CD8-positive, alpha-beta T cell (primary cell): ENCODE measurements at places on chromosomes 2 and 18.

- peak; percentile 81 for DNase-seq
These were observed 1.4 kb downstream of the PHLPP1 start for GRCh38 chr18:62716619-62717168.

DNA sequence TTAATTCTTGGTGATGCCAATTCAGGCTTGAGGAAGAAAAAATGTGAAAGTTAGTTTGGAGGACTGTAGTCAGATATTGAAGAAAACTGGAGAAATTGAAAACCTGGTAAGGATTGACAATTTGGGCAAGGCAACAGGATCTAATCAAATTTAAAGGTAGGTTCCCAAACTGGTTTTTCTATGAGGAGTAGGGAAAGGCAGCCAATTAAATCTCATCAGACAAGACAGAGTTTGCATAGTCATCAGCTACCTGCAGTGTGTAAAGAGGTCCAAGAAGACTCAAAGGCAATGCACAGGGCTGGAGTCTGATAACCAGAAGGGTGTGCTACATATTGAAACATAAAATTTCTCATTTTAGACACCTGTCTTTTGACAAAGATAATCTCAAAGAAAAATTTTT is 16.0 kb upstream of the CAB39 start:
- no peak for DNase-seq

- DNase-seq, result no peak
These were observed 34.9 kb downstream of the PLCL1 start for GRCh38 chr2:197839327-197839726.

DNA sequence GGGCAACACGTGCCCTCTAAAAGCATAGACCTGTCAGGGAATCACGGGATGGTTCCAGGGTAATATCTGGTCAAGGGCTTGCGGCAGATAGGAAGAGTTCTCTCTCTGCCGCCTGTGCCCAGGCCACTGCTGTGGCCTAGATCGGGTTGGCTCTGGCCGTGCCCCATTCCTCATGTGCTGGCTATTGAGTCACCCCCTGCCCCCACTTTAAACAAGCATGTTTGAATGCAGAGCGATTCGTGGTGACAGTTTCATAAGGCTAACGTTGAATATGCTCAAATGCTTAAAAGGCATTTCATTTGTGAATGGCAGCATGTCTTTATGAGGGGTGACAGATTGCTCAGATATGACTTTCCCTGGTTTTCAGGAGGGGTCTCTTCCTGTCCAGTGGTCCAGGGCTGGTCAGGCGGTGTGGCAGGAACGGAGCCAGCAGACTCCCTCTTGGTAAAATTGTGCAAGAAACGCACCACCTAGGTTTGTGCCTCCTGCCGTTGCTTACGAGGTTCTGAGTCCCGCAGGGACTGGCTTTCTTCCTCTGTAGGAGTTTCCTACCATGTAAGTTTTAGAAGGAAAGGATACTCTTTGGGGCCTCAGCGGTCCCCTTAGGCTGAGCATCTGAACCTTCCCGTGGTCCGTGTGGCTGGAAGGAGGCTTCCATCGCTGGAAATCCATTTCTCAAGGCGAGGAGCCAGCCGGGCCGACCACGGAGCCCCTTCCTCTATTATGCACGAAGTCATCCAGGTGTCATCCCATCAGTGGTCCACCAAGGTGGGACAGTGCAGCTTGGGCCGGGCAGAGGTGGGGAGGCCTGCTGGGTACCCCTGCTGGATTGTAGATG is 50.2 kb downstream of the AGAP1 start:
- no peak for DNase-seq

- no peak for DNase-seq
These were observed 75.8 kb downstream of the PHLPP1 start for GRCh38 chr18:62790871-62791772.

DNA sequence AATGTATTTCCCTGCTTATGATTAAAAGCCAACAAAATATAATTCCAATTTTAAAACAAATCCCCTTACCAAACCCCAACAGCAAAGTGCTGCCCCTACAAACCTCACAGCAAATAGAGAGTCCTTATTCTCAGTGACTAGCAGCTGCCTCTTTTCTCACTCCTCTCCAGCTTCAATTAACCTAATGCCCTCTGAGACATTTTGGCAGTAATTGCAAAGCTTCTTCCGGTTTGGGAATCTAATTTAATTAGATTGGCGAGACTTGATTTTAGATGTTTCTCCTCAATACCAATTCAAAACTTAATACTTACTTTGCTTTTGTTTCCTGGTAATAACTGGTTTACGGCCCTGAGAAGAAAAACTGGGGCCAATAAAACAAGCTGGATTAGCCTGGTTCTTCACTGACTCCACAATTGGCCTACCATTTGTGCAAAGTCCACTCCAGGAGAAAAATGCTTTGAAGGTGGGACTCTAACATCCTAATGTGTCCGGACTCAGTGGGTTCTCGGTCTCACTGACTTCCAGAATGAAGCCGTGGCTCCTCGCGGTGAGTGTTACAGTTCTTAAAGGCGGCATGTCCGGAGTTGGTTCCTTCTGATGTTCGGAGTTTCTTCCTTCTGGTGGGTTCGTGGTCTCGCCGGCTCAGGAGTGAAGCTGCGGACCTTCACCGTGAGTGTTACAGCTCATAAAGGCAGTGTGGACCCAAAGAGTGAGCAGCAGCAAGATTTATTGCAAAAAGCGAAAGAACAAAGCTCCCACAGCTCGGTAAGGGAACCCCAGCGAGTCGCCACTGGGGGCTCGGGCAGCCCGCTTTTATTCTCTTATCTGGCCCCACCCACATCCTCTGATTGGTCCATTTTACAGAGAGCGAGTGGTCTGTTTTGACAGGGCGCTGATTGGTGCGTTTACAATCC is 52.8 kb downstream of the SLC35F5 start:
- DNase-seq, result no peak

- DNase-seq, result no peak
These were observed 144.5 kb downstream of the LAMA3 start for GRCh38 chr18:23833714-23834113.

DNA sequence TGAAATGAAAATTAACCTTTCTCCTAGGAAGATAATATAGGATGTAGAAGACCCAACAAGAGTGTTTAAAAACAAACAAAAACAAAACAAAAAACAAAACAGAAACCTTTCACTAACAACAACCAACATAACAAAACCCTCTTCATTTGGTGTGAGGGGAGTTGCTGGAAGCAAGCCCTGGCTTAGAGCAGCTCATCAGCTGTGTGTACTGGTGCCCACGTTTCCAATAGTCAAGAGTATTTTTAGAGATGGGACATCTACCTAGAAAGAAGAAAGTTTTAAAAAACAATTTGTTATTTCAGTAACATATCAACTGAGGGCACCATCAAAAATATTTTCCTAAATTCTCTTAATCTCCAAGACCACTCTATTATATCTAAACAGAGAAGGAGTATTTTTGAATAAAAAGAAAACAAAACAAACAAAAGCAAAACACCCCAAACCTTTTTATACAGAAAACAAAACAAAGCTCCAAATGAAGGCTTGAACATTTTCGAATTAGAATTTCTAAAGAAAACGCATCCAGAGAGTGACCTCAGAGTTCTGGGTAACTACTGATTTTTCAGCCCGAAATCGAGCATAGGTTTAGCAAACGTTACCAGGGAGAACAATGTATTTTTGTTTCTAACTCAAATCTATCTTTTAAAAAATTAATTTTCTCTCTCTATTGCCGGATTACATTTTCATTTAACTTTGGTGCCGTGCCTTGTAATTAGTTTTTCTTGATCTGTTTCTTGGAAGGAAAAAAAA is 134.6 kb downstream of the INSIG2 start:
- DNase-seq, result no peak

DNA sequence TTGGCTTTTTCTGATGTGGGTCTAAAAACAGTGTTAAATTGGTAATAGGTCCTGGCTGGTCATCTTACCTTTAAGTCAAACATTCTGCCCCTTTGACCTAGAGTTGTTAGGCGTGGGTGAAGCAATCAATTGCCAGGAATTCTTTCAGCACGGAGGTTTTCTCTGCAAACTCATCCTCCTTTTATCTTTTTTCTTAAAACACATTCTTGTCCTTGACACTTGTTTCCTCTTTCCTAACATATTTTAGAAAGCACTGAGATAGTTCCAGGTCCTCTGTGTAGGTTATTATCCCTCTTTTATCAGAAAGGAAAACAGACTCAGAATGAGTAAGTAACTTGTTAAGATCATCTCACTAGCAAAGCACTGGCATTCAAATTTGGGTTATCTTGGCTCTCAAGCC is 18.6 kb upstream of the AP1S3 start:
- no peak for DNase-seq

GRCh38 chr2:101949304-101949703 is 42.5 kb upstream of the IL1R2 start:
- no peak for DNase-seq

DNA sequence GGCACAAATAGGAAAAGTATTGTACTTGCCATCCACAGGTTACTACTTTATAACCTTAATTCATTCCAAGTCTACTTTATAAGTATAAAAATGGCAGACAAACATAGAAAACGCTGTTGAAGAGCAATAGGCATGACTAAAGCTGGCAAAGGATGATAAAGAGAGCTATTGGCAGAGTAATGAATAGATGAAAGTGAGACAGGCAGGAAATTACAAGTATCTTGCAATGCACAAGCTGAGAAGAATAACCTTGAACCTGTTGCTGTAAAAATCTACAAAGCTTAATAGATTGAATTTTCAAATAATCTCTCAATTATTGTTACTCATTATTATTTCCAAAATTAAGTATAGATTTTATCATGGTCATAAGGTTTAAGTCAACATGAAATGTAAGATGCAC is 8.8 kb downstream of the PELI1 start:
- DNase-seq, result no peak

DNA sequence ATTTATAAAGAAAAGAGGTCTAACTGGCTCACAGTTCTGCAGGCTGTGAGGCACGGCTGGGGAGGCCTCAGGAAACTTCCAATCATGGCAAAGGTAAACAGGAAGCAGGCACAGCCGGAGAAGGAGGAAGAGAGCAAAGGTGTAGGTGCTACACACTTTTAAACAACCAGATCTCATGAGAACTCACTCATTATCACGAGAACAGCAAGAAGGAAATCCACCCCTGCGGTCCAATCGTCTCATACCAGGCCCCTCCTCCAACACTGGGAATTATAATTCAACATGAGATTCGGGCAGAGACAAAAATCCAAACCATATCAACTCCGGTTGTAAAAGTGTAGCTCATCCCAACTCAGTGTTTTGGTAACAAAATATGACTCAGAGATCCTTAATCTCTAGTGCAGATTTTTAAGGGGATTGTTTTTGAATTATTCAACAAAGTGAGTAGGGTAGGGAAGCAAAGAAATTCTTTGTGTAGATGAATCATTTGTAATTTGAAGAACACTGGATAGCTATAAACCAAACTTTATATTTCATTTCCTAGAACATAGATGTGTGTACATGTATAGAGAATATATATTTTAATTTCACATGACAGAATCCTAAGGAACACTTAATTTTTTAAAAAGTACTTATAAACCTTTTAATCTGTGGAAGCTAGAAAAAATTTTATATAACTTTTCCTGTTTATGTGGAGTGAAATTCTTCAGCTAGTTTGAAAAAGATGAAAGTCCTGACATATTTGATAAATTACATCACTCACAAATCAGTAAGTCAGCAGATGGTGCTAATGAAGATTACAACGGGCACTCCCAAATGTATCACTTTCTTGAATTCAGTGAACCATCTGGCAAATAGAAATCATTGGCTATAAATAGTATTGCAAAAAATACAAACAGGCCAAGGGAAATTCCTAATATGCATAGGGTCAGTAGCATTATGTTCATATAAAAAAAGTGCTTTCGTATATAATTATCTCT is 130.1 kb downstream of the OLA1 start:
- no peak for DNase-seq

DNA sequence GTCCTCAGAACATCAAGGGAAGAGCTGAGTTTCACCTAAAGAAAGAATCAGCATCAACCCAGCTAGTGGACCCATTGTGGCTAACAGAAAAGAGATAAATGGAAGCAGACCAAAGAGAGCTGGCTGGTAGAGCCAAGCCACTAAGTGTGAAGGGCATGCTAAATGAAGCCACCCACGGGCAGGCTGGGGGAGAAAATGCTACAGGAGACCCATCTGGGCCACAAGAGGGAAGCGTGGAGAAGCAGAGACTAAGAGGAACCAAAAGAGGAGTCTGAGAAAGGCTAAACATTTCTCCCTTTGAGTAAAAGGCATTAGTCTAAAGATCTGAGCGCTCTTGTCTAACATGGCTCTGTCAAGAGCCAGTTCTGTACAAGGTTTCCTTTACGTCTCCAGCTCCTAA is 15.8 kb downstream of the CWC22 start:
- no peak for DNase-seq

DNA sequence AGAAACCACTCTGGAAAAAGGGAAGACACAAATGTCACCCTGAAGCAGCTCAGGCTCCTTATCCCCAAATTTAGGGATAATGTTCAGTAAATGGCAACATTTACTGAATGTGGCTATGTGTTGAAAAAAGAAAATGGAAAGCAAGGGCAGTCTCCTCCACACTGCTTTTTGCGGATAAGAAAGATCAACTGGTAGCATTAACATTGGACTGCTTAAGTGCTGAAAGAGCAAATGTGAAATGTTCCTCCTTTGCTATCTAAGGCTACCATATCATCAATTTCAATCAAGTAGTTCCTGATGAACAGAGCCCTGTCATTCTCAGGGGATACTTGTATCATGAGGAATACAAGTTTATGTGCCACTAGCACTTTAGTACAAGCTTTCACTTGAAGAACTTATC is 12.5 kb downstream of the FBXO11 start:
- no peak for DNase-seq

DNA sequence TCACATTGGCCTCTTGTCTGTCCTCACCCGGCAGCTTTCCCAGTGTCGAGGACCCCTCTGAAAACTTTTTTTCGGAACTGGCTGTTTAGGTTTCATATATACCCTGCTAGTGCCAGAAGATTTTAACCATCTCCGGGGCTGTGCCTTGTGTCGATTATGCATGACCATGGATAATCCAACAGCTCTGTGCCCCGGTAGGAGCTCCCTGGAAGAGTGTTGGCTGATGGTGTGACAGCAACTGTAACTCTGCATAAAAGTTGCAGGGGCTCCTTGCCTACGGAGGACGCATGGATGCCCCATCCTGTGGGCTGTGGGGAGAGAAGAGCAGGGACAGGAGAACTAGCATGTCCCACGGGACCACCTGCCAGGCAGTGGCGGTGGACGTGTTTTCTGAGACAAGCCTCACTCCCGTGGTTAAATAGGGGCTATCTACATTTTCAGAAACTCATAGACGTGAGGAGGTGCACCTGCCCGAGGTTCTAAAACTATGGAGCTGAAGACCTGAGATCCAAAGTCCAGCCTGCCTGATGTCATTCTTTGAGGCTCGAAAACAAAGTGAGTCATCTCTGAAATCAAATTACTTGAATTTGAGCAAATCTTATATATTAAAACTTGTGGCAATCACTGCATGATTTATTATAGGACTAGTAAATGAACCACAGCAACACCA is 437.2 kb upstream of the HS6ST1 start:
- no peak for DNase-seq

- DNase-seq, result no peak
These were observed 44.5 kb upstream of the SP3 start for GRCh38 chr2:174009488-174010223.

GRCh38 chr2:65050931-65051330 is 5.3 kb upstream of the CEP68 start:
- no peak for DNase-seq

DNA sequence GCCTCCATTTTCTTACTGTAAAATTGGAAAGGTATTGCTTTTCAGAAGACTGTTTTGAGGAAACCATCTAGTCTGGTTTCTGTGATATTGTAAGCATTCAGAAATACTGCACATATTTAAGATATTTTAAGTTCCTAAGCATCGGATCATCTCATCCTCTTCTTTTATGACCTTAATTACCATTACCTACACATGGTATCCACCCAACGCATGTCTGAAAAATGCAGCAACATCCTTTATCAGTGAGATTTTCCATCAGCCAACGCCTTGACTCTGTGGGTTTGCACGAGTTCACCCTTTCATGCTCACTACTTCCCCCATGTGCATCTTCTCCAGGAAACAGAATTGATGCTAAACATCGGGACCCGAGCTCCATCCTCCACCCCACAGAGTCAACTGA is 84.3 kb downstream of the COL4A4 start:
- no peak for DNase-seq
